ENCODE measurements at places on chromosomes 3 and 15.

GRCh38 chr3:152676810-152677379 lies 158.0 kb upstream of the P2RY1 start:
- no peak for DNase-seq

DNA sequence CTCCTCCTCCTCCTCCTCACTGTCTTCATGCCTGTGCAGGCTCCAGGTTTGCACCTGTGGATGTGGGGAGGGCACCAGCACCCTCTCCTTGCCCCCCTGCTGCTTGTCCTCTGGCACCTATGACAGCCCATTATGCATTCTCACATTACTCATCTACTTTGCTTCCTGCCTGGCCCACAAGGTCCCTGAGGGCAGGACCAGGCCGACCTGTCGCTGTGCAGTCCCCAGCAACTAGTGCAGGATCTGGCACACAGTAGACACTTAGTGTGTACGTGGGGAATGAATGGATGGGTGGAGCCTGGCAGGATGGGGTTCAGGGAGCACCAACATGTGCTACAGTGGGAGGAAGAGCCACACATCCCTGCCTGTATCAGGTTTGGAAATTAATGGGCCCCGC lies 58.3 kb upstream of the TMEM115 start:
- no peak for DNase-seq

GRCh38 chr3:181687190-181687589 lies 24.5 kb upstream of the SOX2 start:
- DNase-seq = no peak

DNA sequence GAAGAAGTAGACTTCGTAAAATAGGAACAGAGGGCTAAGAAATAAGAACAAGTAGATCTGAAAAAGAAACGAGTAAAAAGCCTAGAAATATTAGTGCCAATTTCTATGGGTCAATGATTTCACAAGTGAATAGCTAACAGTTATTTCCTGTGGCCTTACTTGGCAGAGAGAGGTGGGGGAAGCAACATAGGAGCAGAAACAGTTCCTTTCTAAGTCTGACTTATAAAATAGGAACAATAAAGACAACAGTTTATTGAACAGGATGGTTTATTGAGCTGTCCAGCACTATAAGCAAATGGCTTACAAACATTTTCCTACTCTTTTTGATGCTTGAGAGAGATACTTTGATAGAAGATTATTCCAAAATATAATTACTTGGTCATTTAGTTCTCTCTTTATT lies 37.9 kb downstream of the AGTR1 start:
- no peak for DNase-seq

DNA sequence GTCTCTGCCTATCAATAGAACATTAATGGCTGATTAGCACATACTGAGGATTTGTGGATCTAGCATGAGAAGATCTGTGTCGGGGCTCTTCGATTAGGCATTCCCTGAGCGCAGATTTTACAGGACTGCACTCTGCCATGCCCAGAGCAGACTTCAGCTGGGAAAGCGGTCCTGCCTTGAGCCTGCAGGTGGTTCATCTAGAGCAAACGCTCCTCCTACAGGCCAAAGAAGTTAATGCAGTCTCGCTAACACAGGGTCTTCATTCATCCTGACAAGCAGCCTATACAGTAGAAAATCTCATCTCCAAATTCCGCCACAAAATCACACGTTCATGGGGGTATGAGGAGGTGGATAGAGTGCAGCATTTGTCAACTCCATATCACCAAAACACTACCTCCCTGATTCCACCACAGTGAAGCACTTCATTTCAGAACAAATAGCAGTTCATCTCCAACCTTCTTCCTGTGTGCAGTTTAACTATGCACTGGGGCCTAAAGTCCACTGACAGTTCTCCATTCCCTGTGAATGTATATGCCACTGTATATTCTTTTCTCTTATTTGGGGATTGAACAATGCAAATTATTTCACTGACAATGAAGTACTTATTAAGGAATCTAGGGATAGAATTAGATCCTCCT lies 405.8 kb downstream of the IGSF11 start:
- no peak for DNase-seq

DNA sequence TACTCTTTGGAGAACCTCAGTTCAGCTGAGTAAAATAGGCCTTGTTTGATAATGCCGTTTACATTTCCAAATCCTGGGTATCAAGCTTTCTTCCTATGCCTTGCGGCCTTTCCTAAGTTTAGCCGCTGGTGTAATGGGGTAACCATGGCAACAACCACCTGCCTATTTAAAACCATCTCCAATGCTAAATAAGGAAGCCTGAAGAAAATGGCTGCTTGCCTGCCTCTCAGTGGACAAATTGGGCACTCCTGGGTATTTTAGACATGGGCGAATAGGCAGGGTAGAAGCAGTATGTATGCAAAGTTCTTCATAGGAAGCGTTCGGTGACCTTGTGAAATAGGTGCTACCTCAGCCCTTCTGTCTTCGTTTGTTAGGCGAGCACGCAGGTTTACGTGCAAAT lies 122.7 kb downstream of the DGKG start:
- DNase-seq = no peak

- no peak for DNase-seq
Measured at GRCh38 chr15:55980511-55980910, 12.9 kb downstream of the NEDD4 start.

DNA sequence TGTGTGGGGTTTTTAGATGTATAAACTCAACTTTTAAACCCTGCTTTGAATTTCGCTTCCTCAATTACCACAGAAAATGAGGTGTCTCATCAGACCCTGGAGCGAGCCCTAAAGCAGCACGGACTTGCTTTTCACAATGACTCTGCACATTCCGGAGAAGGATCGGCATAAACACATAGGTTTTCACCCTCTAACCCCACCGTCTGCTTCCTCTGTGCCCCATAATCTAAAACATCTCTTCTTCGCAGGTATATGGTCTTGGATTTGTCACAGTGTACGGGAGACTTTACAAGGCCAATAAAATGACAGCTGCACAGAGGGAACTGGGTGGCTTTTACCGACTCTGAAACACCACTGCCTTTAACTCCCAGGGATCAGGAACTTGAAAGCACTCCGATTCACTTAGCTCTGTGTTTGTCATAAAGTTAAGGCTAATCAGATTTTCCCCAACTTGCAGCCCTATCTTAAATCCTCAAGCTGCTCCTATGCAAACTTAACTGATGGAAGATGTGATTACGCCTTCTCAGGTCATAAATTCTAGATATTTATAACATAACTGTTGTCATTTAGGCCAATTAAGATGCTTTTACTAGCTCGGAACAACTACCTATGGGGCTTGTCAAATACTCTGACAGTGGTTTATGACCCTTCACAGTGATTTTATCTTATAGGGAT lies 133.4 kb upstream of the WNT5A start:
- DNase-seq = no peak

DNA sequence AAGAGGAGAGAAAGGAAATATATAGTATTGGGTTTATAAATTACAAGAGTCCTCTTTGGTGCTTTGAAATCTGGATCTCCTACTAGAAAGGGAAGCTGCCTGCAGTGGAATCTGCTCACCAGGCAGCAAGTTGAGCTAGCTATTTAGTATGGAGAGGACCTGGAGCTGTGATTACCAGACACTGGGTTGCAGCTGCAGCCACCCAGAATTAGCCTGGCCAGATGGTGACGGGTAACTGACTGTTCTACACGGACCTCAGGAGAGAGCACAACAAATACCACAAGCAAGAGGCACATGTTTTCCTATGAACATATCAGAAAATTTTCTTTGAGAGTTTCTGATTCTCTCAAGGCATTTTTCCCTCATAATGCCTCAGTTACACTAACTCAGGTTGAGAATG lies 46.5 kb downstream of the SYNPR start:
- DNase-seq = no peak

GRCh38 chr3:162376761-162377160 lies 880.2 kb downstream of the OTOL1 start:
- no peak for DNase-seq

- DNase-seq = no peak
Measured at GRCh38 chr3:57226176-57226575, 1.4 kb upstream of the APPL1 start.

- DNase-seq = no peak
Measured at GRCh38 chr15:25175033-25175788, 220.4 kb downstream of the SNRPN start.

DNA sequence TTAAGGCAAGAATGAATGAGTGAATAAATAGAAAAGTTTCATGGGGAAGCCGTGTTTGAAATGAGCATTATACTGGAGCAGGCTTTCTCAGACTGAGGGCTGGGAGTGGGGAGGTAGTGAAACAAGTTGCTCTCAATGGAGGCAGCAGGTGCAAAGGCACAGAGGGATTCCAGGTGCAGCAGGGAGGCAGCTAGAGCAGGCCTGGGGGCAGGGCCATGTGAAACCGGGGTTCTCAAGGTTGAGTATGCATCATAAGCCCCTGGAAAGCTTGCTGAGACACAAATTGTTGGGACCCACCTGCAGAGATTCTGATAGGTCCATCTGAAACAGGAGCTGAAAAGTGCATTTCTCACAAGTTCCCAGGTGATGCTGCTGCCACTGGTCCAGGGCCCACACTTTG lies 45.3 kb downstream of the BFSP2 start:
- no peak for DNase-seq

DNA sequence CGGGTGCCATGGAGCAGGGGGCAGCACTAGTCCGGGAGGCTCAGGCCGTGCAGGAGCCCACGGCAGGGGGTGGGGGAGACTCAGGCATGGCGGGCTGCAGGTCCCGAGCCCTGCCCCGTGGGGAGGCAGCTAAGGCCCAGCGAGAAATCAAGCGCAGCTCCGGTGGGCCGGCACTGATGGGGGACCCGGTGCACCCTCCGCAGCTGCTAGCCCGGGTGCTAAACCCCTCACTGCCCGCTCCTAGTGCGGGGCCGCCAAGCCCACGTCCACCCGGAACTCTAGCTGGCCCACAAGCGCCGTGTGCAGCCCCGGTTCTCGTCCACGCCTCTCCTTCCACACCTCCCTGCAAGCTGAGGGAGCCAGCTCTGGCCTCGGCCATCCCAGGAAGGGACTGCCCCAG lies 49.6 kb upstream of the SOX14 start:
- no peak for DNase-seq

- no peak for DNase-seq
Measured at GRCh38 chr15:99857836-99858235, 124.6 kb upstream of the LYSMD4 start.

DNA sequence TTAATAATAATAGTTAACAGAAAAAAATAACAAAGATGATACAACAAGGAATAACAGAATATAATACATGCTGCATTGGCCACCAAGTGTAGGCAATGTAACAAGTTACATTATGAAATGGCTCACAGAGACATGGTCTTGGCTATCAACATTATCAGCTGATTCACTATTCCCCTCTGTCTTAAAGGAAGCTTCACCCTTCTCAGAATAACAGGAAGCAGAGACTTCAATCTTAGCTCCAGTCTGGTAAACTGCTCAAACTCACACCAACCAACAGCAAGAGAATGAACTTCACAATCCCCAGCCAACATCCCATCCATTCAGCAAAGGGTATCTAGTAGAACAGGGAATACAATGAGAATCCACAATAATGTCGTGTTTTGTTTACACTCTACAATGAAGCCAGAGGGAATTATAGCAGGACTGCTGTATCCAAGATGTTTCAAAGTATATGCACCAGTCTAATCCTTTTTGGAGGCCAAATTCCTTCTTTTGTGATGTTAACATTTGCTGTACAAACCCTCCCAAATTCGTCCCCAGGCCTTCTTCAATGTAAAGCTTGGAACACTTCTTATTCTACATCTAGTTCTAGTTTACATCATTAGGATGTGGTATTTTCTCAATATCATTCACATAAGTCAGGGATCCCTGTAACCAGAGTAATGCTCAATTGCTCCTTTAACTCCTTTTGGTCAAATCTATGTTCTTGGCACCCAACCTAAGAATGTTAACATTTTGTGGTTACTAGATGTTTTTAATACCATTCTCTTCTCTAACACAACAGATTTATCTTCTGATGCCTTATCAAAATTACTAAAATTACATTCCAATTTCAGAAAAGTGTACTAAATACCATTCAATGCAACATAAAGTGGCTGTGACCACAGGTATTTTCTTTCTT lies 52.4 kb upstream of the CMSS1 start:
- no peak for DNase-seq

DNA sequence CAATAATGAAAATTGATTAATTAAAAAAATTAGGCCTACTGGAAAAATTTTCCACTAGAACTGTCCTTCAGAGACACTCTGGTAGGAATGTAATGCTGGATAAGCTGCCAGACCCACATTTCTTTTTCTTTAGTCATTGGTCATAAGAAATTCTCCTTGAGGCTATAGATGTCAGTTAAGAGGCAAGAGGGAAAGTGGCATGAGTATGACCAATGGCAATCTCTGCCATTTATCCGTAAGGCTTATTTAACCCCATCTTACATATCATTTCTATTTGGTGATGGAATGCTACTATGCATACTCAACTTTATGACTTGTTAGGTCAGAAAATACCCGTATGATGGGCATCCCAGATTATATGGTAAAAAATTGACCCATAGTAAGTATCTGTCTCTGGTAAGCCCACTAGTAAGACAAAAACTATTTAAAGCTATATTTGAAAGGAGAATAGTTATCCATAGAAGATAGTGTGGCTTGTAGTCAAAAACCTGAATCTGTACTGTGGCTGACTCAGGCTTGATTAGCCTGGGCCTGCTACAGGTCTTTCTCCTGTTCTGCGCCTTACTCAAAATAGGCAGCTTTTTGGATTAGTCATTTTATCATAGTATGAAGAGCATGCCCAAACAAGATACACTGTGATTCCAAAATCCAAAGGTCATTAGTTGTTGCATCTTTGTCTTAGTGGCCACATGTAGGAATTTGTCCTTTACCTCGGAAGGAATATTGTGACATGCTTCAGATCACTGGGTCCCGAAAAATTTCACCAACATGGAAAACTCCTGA lies 314.7 kb downstream of the PYDC2 start:
- no peak for DNase-seq

DNA sequence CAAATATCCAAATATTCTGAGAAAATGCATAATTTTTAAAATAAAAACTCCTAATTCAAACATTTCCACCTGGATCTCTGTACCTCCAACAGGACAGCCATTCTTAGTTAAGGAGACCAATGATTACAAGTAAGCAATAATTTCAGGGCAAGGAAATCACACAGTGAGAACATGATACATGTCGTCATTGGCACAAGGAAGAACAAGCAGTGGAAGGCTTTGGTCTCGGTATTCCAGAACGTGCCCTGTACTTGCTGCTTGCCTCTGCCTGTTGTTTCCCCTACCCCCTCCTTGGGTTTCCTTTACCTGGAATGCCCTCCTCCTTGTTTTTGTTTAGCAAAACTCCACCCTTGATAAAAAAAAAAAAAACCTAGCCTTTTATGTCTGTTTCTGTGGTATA lies 72.8 kb downstream of the PPM1L start:
- no peak for DNase-seq

GRCh38 chr3:149145356-149145755 lies 15.9 kb downstream of the HPS3 start:
- DNase-seq = no peak
